Frontal cortex (tissue), 4 donors: ENCODE measurements at places on chromosomes 1 and 21. TPM values are rescaled to one million over a fixed set of nuclear protein-coding genes. Genes with fewer than 3 reads are reported as not detected.

DNA sequence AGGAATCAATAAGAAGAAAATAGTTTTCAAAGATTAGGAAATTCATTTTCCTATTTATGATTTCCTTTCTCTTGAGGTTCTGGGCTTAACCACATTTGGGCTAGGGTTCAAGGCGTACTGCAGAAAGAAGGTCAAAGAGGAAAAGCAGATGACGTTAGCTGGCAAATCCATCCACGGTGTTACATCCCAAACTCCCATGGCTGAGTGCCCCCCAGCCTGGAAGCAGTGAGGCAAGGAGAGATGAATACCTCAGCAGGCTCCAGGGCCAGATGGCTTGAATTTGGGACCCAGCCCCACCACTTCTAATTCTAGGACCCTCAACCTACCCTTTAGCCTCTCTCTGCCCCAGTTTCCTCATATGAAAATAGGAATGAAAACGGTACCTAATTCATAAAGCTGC, 17.7 kb downstream of the SUSD4 start:
- no peak for DNase-seq

- no peak for DNase-seq
Observed at GRCh38 chr1:214086945-214087344, 99.2 kb downstream of the PROX1 start.

DNA sequence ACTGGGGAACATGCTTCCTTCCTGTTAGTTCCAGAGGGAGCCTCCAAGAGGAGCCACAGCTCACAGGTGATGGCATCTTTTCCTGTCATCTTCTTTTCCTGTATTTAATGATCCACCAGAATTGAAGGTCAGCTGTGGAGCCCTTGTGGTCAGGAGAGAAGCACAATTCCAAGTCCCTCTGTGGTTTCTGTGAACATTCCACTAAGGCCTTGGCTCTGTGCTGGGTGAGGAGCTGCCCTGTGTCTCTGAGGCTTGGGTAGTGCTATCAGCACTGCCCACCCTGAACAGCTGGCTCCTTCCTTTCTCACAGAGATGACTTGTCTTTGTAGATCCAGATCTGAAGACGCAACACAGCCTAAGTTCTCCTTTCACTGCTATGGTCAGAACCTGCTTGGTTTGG, 141.9 kb upstream of the MAP1LC3C start:
- no peak for DNase-seq

DNA sequence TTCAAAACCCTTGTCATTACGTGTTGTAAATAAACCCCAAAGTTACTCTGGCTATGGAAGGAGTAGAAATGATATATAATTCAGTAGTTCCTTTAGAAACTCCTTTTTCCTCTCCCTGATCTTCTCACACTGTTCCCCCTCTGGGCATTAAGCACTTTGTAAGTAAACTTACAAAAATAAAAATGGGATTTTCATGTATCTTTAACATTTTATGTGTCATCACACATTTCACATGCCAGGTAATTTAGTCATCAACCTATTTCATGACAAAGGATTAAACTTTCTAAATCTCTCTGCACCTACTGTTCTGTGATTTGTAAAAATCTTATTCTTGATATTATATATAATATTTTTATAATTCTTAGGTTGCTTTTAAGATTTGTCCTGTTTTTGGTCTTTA, 176.9 kb downstream of the NEK7 start:
- DNase-seq: no peak

Gene NEXN
- under 0.01 TPM for total RNA-seq
